Esophagus muscularis mucosa (tissue), 4 donors: ENCODE measurements at places on chromosomes 1 and 21. TPM values are rescaled to one million over a fixed set of nuclear protein-coding genes. Genes with fewer than 3 reads are reported as not detected.

The S100A7 gene
- not detected for total RNA-seq

DNA sequence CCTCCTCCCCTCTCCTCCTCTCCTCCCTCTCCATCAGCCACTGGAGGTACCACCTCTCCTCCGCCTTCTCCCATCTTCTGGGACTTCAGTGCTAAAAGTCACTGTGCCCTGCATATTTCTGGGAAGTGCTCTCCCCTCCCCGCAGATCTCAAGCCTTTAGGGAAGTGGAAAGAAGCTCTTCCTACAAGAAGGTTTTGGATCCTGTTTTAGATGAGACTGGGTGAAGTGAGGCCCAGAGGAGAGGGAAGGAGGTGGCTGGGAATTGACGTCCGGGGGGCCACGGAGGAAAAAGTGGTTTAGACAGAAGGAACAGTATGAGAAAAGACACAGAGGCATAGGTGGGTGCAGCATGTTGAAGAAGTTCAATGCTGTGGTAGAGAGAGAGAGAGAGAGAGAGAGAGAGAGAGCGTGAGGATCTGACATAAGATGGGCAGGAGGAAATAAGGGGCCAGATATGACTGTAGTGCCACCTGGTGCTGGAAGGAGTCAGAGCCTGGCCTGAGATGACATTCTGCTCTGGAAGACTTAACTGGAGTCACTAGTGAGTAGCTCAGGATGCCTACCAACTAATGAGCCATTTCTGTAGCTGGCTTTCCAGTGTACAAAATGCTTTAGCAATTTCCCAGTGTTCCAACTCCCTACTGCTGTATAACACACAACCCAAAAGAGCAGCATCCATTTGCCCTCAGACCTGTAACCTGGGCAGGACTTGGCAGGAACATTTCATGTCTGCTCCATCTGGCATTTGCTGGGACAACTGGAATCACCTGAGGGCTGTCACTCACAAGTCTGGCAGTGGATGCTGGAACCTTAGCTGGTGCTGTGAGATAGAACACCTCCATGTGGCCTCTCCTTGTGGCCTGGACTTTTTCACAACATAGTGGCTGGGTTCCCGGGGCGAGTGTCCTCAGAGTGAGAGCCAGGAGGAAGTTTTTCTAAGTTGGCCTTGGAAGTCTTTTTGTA is 16.6 kb upstream of the ZSCAN20 start:
- no peak for DNase-seq

GRCh38 chr1:119086830-119087229 is 53.6 kb downstream of the WARS2 start:
- no peak for DNase-seq

The FCRL6 gene
- not detected for total RNA-seq

DNA sequence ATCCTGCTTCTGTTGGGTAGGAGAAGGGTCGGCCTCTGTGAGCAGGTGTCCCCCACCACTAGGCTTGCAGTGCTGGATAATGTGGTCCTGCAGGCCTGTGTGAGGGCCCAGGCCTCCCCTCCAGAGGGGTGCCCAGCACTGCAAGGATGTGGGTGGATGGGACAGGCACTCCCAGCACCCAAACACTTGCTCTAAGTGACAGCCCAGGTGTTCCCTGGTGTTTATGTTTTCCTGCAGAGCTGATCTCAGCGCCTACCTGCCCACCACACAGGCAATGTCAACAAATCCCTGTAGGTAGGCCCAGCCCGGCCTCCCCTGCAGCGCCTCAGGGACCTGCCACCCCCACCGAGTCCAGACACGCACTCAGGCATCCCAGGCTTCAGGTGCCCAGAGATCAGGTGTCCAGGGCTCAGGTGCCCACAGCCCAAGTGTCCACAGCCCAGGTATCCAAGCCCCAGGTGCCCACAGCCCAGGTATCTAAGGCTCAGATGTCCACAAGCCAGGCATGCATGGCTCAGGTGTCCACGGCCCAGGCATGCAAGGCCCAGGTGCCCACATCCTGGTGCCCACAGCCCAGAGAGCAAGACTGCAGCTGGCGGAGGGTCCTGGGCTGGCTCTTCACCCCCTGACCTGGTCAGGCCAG is 59.2 kb downstream of the WNT9A start:
- DNase-seq, result peak; percentile 91

DNA sequence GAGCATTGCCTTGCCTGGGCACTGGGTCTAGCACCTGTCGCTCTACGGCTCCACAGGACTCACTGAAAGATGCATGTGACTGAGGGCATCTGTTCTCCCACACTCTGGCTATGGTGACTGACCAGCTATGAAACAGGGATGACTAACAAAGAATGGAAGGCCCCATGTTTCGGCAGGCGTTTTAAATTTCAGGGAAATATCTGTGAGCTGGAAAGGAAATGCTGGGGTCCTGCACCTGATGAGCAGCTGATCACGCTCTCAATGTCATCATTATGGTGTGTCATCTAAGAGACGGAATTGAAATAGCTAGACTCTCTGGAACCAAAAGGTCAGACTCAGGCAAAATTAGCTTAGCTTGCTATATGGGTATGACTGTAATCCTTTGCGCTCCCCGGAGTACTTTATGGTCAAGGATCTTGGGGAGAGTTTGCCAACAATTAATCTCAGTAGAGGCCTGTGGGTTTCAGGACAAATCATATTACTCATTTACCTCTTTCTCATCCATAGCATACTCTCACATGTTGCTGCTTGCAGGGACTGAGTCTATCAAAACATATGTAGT is 24.5 kb upstream of the PALMD start:
- DNase-seq, result no peak

DNA sequence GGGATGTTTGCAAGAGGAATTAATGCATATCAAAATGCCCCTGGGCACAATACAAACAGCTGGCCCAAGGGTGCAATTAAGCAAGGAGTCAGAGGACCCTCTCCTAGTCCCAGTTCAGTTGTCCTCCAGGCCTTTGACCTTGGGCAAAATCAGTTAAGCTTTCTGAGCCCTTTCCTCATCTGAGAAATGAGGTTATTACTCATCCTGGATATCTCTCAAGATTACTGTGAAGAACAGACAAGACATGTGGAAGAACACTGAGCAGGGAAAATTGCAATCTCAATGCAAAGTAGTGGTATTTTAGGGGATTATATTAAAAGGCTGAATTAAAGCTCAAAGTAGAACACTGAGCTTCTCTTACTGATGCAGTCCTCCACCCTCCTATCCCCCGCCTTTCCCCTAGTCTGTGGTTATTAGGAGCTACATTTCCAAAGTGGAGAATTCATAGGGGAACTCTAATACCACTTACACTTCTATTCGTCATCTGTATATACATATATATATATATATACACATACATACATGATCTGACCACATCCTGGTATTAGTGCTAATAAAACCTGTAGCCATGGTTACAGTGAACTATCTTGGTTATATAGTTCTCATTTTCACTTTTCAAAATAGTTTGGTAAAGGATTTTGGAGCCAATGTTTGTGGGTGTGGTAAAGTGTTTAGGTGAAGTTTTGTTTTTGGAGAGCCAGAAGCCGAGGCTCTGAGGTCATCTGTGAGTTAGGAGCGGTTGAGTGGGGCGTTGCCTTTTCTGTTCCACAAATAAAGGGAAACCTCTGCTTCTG is 18.1 kb downstream of the KIAA0040 start:
- no peak for DNase-seq

DNA sequence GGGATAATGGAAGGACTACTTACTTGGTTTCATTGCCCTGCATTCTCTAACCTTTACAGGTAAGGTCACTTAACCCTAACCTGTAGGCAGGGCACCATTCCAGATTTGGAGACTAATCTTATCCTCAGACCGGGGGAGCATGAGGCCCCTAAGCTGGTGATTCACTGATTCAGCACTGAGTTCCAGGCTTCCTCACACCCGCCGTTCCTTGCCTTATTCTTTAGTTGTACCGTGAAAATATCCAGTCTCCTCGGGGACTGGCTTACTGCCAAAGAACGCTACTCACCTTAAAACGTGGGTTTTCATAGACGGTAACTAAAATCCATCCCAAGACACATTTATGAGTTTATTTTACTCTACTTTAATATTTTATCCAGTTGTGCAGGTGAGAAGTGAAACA is 44.3 kb upstream of the COL24A1 start:
- no peak for DNase-seq

DNA sequence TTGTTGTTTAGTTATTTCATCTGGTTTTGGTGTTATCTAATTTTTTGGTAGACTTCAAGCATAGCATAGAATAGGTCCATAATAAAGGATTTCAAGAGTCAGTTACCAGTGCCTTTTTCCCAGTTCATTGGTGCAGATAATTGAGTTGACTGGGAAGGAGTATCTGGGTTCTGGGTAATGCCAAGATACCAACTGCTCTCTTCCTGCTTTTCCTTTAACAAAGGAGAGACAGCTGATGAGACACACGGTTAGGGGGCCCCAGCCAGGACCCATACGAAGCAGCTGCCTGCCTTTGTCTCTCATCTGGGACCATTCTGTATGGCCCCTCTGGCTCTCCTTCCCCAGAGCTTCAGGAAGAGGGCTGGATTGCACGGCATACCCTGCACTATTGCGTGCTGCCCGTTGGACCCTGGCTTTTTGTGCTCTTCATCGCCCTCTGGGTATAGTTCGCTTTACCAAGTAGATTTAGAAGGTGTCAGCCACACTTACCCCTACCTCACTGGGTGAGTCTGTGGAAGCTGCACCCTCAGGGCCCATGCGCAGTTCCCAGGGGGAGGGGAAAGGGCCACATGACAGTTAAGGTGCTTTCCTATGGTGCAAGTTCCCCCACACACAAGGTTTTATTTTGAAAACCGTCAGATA is 7.0 kb downstream of the NAV1 start:
- DNase-seq, result no peak

The IQGAP3 gene
- total RNA-seq, result 0.50 TPM

The ADORA1 gene
- 0.50 TPM for total RNA-seq

- no peak for DNase-seq
Measured at GRCh38 chr1:148161053-148161901, 9.2 kb upstream of the NBPF11 start.

DNA sequence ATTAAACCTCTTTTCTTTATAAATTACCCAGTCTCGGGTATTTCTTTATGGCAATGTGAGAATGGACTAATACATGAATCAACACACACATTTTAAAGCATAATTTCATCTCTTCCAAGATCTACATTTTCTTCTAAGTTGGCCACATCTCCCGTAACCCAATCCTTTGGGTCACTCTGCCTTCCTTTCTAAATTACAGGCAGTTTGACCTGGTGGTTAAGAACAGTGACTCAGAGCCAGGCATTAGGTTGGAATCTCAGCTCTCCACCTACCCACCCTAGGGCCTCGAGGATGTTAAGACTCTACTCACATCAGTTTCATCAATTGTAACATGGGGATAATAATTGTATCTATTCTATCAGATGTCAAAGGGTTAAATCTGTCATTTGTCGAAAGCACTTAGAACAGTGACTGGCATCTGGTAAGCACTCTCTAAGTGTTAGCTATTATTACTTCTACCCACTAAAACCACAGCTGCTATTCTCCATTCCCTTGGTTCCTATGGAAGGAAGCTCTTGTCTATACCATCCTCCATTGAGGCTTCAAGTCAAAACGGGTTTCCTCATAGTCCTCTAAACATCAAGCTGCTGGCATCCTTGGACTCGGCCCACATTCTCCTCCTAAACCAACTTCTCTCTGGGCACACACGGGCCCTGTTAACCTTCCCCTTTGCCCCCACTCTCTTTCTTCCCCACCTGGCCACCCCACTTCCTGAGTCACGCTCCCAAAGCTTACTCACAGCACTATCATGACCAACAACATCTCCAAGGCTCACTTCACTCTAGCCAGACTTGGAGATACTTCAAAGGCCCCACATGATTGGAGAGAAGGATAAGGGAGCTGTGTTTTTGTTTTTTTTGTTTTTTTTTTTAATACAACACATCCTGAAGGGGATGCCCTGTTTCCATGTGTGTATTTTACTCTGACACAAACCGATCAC is 116.9 kb downstream of the TGFBR3 start:
- no peak for DNase-seq

The TNFRSF8 gene
- total RNA-seq, result 2.7 TPM

The LHX8 gene
- not detected for total RNA-seq

GRCh38 chr1:209601809-209602657 is 18.5 kb downstream of the CAMK1G start:
- no peak for DNase-seq

The ZYG11B gene
- 58.8 TPM for total RNA-seq

The CFHR3 gene
- total RNA-seq, result not detected

The WNT2B gene
- total RNA-seq, result 4.7 TPM
